NCI-H69 (cell line): ENCODE measurements at places on chromosomes 6 and 20.

- DNase-seq = no peak
Observed at GRCh38 chr20:18395544-18395943, 71.3 kb downstream of the DZANK1 start.

- no peak for DNase-seq
Observed at GRCh38 chr6:89941763-89942497, 47.7 kb downstream of the GJA10 start.

DNA sequence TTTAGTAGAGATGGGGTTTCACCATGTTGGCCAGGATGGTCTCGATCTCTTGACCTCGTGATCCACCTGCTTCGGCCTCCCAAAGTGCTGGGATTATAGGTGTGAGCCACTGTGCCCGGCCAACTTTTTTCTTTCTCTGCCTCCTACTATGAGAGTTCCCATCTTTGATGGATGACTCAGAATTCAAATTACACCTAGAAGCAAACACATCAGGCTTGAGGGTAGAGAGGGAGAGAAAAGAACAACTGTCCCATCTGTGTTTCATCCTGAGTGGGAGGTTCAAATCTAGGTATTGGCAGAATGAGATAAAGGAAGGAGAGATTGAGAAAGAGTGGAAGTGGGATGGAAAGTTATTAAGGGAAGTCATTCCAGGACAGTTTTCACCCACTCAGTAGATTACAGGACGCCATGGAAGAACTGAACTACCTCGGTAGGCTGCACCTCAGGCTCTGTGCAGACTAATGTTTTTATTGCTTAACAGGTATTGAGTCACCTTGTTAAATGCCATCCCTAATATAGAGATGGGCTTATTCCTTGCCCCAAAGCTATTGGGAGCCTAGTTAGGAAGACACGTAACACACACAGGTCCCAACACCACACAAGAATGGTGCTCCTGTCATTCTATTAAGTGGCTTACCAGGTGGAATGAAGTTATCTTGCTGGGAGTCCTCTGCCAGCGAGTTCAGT, 275.7 kb downstream of the SOX4 start:
- DNase-seq = no peak

- no peak for DNase-seq
Observed at GRCh38 chr6:106448000-106448426, 87.5 kb downstream of the CRYBG1 start.

DNA sequence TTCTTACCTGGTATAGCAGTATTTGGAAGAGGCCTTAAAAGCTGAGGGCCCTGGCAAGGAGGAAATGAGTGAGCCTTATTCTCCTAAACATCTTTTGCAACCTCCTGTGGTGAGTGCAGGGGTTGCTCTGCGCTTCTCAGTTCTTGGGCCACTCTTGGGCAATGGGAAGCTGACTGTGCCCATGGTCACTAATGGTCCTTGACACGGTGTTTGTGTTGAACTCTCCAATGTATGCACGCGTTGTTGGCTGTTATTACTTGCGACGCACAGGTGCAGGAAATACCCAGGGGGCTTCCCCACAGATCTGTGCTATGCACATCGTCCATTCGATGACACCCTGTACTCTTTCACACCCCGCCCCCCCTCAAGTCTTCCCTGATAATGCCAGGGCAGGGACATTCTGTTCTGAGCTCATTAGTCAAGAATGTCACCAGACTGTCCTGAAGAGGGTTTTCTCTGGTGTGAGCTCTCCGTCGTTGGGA, 79.7 kb downstream of the EDN1 start:
- DNase-seq = no peak

DNA sequence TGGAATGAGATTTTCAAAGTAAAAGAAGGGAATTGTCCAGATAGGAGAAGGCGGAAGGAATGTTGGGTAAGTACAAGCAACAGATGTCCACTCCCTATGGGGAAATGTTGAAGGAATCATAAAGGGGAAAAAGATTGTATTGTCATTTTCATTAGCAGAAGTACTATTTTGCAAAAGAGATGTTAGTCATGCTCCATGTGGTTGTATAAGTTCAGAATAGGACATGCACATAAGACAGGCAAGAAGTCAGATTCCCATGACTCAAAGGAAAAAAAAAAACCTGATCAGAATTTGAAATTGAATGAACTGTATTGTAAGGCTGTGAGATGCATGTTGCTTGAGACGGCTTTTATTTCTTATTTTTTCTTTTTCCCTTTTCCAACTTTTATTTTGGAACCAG, 36.8 kb downstream of the GRM1 start:
- no peak for DNase-seq

DNA sequence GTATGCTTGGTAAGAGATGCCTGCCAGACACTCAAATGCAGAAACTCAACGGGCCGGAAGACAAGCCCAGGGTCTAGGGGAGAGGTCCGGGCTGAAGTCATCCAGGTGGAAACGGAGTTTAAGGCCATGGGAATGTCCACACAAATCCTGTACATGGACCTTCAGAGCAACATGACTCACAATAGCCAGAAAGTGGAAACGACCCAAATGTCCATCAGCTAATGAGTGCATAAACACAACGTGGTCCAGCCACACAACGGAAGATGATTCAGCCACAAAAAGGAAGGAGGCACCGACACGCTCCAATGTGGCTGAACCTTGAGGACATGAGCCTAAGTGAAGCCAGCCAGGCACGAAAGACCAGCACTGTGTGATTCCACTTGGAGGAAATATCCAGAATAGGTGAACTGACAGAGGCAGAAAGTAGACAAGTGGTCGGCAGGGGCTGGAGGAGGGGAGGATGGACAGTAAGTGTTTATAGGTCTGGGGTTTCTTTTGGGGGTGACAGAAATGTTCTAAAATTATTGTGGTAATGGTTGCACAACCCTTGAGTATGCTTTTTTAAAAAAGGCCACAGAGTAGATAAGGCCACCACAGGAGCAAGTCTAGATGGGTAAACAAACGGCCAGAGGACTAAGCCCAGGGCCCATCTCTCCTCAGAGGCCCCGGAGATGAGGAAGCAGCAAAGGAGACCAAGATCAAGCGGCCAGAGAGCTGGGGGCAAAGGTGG, 105.6 kb downstream of the PREX1 start:
- no peak for DNase-seq

GRCh38 chr20:14761903-14762302, 424.5 kb upstream of the FLRT3 start:
- no peak for DNase-seq

GRCh38 chr6:16043171-16044135, 85.4 kb upstream of the MYLIP start:
- DNase-seq = peak; percentile 46

GRCh38 chr20:57713505-57713903, 3.7 kb upstream of the PMEPA1 start:
- DNase-seq = no peak

DNA sequence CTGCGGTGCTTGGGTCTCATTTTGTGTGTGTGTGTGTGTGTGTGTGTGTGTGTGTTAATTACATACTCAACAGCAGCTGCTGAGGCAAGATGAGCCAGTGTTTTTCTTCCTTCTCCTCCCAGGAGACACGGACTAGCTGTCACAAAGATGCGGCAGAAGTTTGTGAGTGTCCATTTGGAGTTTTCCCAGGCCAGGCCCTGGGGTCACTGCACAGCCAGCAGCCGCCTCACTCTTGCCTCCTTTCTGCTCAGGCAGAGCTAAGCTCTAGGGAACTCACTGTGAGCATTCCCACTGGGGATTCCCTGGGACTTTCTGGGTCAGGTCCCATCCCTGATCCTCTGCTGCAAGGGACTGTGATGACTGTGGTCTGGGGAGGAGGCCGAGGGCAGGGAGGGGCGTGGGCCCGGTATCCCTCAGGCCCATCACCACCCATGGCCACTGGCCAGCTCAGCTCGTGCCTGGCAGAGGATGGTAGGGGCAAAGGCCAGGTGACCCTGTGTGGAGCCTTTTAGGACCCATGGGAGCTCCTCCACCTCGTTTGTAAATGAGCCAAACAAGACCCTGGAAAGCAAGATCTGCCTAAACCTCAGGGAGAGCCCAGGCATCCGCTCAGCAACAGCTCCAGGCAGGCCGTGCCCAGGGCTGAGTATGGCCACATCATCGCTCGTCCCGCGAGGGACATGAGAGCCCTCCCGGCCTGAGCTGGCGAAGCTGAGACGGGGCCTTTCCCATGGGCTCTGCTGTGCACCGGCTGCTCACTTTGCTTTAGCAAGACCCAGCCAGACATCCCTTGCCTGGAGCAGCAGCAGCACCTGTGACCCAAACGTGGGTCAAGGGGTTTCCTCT, 102.0 kb downstream of the PSMB1 start:
- peak; percentile 79 for DNase-seq

DNA sequence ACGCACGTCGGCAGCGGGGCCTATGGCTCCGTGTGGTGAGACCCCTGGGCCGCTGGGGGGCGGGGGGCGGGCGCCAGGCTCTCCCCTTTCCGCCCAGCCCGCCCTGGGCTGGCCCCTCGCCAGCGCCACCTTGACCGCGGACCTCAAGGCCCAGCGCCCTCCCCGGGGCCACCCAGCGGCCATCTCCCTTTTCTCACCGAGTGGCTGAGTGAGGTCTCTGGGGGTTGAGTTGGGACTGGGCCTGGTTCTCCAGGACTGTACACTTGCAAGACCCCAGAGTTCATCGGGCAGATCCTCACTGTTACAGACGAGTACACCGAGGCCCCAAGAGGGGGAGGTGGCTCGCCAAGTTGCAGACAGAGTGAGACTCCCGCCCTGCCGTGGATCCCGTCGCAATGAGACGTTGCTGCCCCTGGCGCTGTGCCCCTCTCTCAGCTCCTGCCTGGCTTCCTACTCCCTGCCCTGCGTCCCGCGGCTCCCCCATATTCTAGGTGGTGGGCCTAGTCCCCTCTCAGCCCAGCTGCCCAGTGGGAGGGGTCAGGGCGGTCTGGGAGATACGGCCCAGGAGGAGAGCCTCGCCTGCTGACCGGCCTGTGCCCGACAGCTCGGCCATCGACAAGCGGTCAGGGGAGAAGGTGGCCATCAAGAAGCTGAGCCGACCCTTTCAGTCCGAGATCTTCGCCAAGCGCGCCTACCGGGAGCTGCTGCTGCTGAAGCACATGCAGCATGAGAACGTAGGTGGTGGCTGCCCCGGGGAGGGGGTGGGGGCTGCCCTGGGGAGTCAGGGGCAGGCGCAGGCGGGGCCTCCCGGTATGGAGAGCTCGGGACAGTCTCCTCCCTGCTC, 576 bp downstream of the MAPK13 start:
- DNase-seq = peak; percentile 91

- no peak for DNase-seq
Observed at GRCh38 chr6:70221715-70222438, 81.0 kb downstream of the COL9A1 start.

DNA sequence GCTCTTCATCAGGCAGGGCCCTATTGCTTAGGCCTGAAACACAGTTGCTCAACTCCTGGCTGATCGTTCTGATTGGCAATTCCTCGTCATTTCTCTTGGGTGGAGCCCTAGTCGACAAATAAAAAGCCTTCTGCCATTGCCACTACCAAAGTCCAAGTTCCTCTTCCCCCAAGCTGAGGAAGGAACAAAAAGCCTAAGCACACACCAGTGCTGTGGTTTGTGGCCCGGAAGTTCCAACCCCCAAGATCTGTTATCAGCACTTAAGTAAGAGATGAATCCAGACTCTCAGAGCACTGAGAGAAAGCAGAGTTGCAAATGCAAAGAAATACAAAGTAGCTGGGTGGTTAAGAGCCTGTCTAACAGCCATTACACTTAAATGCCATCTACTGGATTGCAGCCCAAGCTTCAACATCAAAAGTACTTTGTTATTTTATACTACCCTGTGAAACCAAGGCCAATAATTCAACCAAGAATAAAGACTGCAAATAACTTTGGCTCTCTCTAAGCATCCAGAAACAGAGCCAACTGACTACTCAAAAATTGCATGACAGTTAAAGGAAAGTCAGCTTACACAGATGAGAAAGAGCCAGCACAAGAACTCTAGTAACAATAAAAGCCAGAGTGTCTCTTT, 1024.0 kb downstream of the GRIK2 start:
- DNase-seq = no peak

DNA sequence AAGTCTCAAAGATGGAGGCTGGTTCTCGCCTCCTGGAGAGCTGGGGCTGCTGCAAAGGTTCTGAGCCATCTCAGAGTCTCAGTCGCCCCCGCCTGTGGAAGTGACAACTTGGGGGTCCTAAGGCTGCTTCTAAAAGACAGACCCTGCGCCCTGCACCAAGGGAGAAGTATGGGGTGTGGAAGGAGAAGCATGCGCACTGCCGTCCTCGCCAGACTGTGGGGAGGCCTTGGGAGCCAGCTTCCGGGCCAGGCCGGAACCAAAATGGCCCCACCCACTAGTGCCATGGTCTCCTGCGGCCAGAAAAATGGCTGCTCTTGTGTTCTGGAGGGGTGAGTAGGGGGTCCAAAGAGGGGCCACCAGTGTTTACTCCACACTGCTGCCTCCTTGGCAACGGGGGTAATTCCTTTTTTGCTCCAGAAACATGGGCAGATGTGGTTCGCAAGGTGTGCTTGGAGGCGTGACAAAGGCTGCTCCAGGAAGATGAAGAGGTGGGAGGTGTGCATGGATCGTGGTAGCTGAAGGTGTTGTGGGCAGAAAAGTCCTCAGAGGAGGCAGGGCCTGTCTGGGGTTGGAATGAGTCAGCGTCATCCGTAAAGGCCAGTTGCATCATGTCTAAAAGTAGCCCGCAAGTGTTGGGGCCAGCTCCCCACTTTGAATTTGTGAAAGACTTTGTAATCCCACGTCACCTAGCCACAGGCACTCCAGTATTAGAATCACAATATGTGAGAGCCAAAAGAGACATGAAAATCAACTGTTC, 329.8 kb upstream of the SOX4 start:
- peak; percentile 91 for DNase-seq

- no peak for DNase-seq
Observed at GRCh38 chr6:99013661-99014060, 65.9 kb upstream of the FBXL4 start.
